Activated T-cell treated with anti-CD3 and anti-CD28 coated beads, Interleukin-2, amount 50 U/mL, for 72 hours (primary cell): ENCODE measurements at places on chromosomes 5 and 9. TPM values are rescaled to one million over a fixed set of nuclear protein-coding genes. Genes with fewer than 3 reads are reported as not detected.

Gene ZNF618
- 0.62 TPM for total RNA-seq

DNA sequence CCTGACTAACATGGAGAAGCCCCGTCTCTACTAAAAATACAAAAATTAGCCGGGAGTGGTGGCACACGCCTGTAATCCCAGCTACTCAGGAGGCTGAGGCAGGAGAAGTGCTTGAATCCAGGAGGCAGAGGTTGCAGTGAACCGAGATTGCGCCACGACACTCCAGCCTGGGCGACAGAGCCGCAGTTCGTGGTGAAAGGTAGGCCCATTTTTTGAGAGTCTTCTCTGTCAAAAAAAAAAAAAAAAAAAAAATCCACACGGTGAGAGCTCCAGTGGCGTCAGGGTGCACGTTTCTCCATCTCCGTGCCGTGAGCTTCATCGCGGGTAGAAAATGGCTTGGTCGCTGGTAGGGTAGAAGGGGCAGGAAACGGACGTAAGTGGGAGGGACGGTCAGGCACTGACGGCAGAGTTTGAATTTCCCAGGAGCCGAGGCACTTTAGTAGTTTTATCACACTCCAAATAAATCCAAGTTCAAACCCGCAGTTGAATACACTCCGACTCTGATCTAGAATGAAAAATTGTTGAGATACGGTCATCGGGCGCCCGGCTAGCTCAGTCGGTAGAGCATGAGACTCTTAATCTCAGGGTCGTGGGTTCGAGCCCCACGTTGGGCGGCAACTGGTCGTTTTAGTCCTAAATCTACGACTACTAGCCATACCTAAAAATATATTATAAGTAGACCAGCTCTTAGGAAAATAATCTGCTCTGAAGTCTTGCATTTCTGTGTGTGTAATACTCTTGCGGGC, 2.4 kb upstream of the TRIM7 start:
- peaks cover 15% of the 10 kb centered on the region for H3K27me3 ChIP-seq
- H3K27ac ChIP-seq, result peak overlapping the region; percentile 100
- H3K4me3 ChIP-seq, result peak overlapping the region; percentile 99
- peaks cover 11% of the 10 kb centered on the region for H3K36me3 ChIP-seq

DNA sequence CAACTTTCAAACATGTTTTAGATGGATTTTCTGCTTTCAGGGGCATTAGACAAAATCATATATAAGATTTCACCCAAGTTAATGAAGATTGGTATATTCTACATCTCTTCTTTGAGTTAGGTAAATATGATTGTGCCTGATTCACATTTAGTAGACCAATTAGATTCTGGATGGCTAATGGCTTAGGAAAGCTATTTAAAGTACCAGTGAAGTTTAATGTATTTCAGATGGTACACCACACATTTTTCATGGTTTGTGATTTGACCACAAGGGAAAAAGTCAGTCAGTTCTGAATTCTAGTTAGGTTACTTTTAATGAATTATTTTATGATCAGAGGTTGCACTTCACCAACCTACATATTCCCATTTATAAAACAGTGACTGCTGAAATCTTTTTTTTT, 409.7 kb downstream of the ADGRV1 start:
- peaks cover 73% of the 10 kb centered on the region for H3K27me3 ChIP-seq
- peaks cover 18% of the 10 kb centered on the region for H3K4me1 ChIP-seq
- H3K4me3 ChIP-seq, result no peak overlapping the region
- DNase-seq, result no peak
- H3K36me3 ChIP-seq, result peaks cover 2% of the 10 kb centered on the region

Gene LCN10
- total RNA-seq, result 0.70 TPM

- peaks cover 14% of the 10 kb centered on the region for H3K27me3 ChIP-seq
- H3K36me3 ChIP-seq, result no peaks in the 10 kb centered on the region
- H3K27ac ChIP-seq, result no peak overlapping the region
- H3K4me1 ChIP-seq, result no peaks in the 10 kb centered on the region
Observed at GRCh38 chr5:57779383-57780223, 297.0 kb upstream of the ACTBL2 start.

Gene PTGER4
- total RNA-seq, result 59.5 TPM

GRCh38 chr5:60473654-60474053, 226.3 kb downstream of the DEPDC1B start:
- H3K36me3 ChIP-seq, result no peaks in the 10 kb centered on the region
- H3K4me3 ChIP-seq, result no peak overlapping the region
- H3K4me1 ChIP-seq, result no peaks in the 10 kb centered on the region

- no peaks in the 10 kb centered on the region for H3K36me3 ChIP-seq
- no peak for DNase-seq
- H3K27me3 ChIP-seq, result no peaks in the 10 kb centered on the region
- H3K4me1 ChIP-seq, result no peaks in the 10 kb centered on the region
Observed at GRCh38 chr9:106092083-106092482, 397.7 kb downstream of the TMEM38B start.

DNA sequence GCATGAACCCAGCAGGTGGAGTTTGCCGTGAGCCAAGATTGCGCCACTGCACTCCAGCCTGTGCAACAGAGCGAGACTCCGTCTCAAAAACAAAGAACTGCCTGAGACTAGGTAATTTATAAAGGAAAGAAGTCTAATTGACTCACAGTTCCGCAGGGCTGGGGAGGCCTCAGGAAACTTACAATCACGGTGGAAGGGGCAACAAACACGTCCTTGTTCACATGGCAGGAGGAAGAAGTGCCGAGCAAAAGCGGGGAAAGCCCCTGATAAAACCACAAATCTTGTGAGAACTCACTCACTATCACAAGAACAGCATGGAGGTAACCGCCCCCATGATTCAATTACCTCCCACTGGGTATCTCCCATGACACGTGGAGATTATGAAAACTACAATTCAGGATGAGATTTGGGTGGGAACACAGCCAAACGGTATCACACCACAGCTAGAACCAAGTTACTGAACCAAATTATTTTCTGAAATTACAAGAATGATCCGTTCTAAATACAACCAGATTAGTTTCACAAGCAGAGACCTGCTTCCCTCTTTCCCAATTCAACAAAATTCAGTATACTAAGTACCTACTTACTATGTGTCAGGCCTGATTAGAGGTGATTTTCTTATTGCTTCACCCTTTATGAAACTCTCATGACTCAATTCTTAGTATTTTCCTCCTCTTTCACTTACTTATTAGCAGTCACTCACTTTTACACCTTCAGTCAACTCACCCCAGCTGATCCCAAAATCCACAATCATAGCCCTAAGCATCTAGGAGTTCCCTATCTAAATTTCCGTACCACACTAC, 8.4 kb downstream of the UBTD2 start:
- peak overlapping the region; percentile 23 for H3K4me3 ChIP-seq
- DNase-seq, result peak; percentile 57
- H3K4me1 ChIP-seq, result peaks cover 40% of the 10 kb centered on the region
- H3K36me3 ChIP-seq, result peaks cover 13% of the 10 kb centered on the region
- H3K27me3 ChIP-seq, result no peaks in the 10 kb centered on the region

Gene PTGR1
- total RNA-seq, result 3.0 TPM

- no peaks in the 10 kb centered on the region for H3K36me3 ChIP-seq
- H3K4me1 ChIP-seq, result peaks cover 23% of the 10 kb centered on the region
- no peak overlapping the region for H3K27ac ChIP-seq
- no peak for DNase-seq
- no peaks in the 10 kb centered on the region for H3K27me3 ChIP-seq
- no peak overlapping the region for H3K4me3 ChIP-seq
Observed at GRCh38 chr5:142792012-142792864, 22.1 kb downstream of the ARHGAP26 start.
